ENCODE measurements at places on chromosomes 4 and X. TPM values are rescaled to one million over a fixed set of nuclear protein-coding genes. Genes with fewer than 3 reads are reported as not detected.
A peak's percentile ranks its signal among the peaks of the same experiment; 100 is the strongest.

The GRIA2 gene
- polyA plus RNA-seq, result not detected

- no peak for DNase-seq
Measured at GRCh38 chrX:149185087-149185486, 320.0 kb downstream of the IDS start.

The KCNE5 gene
- not detected for polyA plus RNA-seq

GRCh38 chr4:47075262-47075661 is 43.9 kb downstream of the GABRB1 start:
- DNase-seq, result no peak

DNA sequence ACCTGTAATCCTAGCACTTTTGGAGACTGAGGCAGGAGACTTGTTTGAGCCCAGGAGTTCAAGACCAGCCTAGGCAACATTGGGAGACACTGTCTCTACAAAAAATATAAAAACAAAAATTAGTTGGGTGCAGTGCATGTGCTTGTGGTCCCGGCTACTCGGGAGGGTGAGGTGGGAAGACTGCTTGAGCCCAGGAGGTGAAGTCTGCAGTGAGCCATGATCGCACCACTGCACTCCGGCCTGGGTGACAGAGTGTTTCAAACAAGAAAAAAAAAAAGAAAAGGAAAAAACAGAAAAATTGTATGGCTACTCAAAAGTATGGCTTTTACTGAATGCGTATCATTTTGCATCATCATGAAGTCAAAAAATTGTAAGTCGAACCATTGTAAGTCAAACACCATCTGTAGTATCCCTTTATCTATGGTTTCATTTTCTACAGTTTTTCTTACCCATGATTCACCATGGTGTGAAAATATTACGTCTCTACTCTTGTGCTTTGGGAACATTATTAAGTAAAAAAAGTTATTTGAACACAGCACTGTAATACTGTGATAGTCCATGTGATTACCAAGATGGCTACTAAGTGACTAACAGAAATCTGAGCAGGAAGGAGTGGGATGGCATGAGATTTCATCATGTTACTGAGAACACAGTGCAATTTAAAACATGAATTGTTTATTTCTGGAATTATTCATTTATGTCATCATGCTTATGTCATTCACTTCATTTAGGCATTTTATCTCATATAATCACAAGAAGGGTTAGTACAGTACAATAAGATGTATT is 26.5 kb upstream of the MANBA start:
- DNase-seq, result no peak

GRCh38 chr4:158599150-158599549 is 72.5 kb downstream of the C4orf46 start:
- DNase-seq, result no peak

The XKRX gene
- polyA plus RNA-seq, result not detected

- DNase-seq, result no peak
Measured at GRCh38 chrX:19563327-19563726, 48.0 kb upstream of the MAP3K15 start.

DNA sequence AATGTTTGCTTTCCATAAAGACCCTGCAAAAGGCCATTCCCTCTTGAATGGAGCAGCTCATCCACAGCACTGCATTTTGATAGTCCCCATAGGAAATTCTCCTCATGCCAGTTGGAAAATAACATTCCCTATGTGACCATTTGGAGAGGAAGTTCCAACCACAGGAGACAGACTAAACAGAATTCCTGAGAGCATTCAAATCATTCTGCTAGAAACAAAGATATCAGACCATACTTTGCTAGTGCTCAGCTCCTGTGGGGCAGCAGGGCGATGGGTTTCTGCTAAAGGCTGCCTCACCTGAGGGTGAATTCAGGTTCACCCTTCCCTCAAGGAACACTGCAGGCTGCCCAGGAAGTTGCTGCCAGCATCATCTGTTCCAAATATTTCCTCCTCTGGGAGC is 58.8 kb downstream of the LNX1 start:
- DNase-seq, result no peak

DNA sequence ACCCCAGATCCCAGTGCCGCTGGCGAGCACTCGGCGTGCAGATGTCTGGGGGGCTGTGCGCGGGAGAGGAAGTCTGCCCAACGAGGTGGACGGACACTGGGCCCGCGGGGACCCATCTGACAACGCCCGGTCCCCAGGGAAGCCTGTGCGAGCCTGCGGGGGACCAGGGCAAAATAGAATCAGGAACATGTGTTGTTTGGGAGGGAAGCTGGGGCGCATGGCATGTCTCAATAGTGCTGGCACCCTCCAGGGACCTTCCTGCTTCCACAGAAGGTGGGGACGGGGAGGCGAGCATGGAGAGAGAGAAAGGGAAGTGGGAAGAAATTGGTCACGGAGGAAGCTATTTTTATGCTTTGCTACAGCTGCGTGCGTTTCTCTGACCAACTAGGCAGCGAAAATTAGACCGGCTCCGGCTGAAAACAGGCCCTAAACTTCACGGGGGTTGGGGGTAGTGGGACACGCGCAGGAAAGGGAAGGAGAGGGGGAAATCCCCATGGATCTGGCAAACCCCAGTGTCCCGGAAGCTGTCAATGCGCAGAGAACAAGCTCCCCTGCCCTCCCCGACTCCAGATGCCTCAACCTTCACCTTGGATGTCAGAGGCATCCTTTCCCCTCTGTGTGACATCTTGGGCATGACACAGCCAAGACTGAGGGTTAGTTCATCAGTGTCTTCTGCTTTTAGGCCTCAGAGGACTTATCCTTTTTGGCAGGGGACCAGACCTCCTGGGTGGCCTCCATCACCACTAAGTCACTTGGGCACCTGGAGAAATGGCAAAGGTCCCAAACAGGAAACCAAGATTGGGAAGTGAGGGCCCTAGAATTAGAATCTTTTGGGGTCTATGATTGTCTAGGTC is 169.8 kb upstream of the BCOR start:
- DNase-seq, result no peak

DNA sequence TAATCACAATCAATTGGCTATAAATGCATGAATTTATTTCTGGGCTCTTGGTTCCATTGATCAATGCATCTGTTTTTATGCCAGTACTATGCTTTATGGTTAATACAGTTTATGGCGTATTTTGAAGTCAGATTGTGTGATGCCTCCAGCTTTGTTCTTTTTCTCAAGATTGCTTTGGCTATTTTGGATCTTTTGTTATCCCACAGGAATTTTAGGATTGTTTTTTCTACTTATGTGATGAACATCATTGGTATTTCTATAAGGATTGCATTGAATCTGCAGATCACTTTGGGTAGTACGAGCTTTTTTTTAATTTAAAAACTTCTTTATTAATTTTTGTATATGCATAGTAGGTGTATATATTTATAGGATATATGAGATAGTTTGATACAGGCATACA is 338.7 kb upstream of the IGFBP7 start:
- no peak for DNase-seq

DNA sequence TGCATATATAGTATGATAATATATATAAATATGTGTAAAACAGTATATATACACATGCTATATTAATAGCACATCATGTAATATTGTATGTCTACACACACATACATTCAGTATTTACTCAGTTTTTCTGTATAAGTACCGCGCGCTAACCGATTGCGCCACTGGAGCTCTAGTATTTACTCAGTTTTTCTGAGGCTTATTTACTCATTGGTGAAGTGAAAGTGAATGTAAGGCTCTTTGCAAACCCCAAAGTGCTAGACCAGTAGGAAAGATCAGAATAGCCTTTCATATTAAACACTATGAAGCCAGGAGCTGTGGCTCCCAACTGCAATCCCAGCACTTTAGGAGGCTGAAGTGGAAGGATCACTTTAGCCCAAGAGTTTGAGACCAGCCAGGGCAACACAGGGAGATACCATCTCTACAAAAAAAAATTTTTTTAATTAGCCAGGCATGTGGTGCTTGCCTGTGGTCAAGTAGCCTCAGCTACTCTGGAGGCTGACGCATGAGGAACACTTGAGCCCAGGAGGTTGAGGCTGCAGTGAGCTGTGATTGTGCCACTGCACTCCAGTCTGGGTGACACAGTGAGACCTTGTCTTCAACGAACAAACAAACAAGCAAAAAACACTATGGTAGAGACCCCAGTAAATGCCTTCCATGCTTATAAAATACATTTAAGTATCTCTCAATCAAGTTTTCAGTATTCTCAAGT is 125.8 kb downstream of the KIT start:
- DNase-seq, result no peak

DNA sequence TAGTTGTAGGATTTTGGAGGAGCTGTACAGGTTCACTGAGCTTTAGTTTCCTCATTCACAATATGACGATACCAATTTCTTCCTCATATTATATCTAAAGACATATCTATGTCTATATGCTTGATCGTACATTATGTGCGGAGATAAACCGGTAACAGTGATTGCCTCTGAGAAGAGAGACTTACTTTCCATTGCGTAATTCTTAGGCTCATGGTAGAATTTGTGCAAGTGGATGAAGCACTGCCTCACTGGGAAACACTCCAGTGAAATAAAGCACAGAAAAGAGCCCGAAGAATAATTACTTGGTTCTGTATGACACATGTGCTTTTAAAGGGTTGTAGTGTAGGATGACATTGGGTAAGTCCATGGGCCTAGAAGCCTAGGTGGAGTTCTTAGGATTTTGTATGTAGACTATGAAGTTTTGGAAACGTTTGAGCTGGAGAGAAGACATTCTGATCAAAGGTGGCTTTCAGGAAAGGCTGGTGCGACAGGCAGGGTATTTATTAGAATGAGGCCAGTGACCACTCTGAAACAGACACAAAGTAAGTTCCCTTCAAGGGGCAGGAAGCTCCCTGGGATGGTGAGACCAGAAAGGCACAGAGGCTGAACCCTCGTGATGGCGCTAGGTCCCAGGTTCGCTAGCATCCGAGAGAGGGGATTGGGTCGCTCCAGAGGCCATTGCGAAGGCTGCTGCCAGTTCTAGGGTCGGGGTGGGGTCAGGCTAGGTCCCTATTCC is 649 bp upstream of the VBP1 start:
- DNase-seq, result no peak

- DNase-seq, result no peak
Measured at GRCh38 chr4:1541449-1542225, 135.4 kb upstream of the NKX1-1 start.

The GPRASP2 gene
- polyA plus RNA-seq, result 4.8 TPM

DNA sequence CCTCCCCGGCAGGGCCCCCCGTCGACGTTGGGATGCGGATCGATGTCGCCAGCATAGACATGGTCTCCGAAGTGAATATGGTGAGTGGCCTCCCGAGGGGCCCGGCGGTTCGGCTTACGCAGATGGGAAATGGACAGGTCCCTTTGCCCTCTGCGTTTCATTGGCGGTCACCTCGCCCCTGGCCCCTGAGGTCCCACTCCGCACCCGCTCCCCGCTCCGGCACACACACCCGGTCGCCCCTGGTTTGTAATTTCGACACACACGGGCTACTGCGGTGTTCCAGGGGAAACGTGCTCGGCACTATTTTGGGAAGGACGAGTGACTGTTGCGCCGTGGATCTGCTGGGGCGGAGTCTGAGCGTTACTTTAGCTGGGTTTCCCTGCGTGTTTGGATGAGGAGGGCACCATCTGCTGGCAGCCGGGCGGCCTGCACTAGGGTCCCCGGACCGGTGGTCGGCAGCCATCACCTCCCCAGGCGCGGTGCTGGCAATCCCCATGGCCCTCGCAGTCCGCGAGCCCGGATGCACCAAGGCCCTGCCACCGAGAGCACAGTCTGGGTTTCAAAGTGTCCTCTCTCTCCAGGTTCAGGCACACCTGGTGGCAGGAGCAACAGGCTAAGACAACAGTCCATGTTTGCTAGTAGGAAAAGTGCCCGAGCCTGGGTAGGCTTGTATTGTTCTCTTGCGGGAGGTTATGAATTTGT is 1.2 kb downstream of the GABRB1 start:
- peak; percentile 67 for DNase-seq

- no peak for DNase-seq
Measured at GRCh38 chrX:37860721-37861120, 13.3 kb upstream of the DYNLT3 start.

The CYSLTR1 gene
- 0.54 TPM for polyA plus RNA-seq

DNA sequence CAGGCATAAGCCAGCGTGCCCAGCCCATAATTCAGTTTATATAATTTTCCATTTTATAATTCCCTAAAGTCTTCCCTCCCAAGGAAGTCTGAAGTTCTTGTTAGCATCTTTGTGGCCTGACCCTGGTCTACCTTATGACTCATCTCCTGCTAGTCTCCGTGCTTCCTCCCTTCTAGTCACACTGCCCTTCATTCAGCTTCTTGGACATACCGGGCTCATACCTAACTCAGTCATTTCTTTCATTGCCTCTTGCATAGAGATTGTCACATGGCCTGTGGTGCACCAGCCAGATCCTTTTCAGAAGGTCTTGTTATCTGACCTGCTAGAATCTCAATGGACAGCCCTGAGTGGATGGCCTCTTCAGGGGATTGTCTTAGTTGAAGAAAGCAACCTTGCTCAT is 22.8 kb upstream of the MAML3 start:
- no peak for DNase-seq

DNA sequence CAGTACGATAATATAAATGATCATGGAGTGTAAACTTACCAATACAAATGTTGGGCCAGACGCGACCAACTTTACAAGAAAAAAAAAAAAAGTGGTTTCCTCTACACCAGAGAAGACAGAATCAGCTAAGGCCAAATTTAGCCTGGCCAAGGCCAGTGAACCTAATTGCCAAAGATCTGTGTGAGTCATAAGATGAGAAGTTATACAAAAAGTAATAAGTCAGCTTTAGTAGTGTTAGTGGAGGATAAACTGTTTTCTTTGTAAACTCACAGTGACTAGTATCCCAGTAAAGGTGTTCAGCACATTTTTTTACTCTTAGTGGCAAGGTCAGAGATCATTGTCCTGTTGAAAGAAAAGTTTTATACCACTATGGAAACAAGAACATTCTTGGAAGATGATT is 531.4 kb upstream of the TECRL start:
- no peak for DNase-seq

The GLRA2 gene
- not detected for polyA plus RNA-seq

DNA sequence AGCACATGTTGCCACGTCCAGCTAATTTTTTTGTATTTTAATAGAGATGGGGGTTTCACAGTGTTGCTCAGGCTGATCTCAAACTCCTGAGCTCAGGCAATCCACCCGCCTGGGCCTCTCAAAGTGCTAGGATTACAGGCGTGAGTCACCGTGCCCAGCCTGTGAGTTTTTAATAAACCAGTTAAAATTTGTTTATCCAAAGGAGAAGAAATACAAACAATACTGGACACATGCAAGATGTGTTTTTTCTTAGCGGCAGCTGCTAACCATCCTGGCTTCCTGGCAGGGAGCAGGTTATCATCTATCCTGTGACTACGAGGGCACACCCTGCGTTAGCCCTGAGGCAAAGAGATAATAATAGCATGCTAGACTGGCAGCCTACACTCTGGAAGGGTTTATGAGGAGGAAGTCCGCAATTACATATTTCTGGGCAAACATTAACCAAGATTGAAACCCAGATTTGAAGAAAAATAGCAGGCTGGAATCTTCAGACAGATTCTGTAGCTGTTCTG is 191.4 kb downstream of the SPRY1 start:
- no peak for DNase-seq

The FAAH2 gene
- 3.6 TPM for polyA plus RNA-seq

GRCh38 chr4:4857001-4857808 is 2.3 kb upstream of the MSX1 start:
- no peak for DNase-seq

- no peak for DNase-seq
Measured at GRCh38 chr4:78811034-78811433, 34.9 kb downstream of the BMP2K start.

The WWC2 gene
- polyA plus RNA-seq, result 8.6 TPM

- no peak for DNase-seq
Measured at GRCh38 chrX:107442914-107443527, 6.4 kb upstream of the FRMPD3 start.

Data from liver (tissue), 10 donors.